ENCODE measurements at places on chromosomes 2 and 18.

- no peak for DNase-seq
Measured at GRCh38 chr2:70890469-70891065, 45.1 kb upstream of the ATP6V1B1 start.

DNA sequence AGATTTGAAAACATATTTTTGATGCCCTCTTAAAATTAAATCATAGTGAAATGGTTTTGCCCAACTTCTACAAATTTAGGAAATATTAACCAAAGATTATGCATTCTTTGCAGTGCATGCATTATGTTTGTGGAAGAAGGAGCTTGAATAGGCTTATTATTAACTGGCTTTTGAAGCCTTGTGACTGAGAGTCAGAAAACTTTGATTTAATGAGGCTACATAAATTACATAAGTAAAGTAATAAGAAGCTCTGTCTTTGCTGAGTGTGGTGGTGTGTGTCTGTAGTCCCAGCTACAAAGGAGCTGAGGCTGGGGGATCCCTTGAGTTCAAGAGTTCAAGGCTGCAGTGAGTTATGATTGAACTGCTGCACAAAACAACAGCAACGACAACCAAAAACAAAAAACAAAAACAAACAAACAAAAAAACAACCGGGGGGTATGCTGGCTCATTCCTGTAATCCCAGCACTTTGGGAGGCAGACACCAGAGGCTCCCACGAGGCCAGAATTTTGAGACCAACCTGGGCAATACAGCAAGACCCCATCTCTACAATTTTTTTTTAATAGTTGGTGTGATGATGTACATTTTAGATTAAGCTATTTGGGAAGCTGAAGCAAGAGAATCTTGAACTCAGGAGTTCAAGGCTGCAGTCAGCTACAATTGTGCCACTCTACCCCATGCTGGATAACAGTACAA lies 57.0 kb upstream of the LRRTM4 start:
- no peak for DNase-seq

- DNase-seq, result no peak
Measured at GRCh38 chr2:233211548-233211895, 40.0 kb upstream of the ATG16L1 start.

- no peak for DNase-seq
Measured at GRCh38 chr2:12819721-12820120, 103.0 kb downstream of the TRIB2 start.

DNA sequence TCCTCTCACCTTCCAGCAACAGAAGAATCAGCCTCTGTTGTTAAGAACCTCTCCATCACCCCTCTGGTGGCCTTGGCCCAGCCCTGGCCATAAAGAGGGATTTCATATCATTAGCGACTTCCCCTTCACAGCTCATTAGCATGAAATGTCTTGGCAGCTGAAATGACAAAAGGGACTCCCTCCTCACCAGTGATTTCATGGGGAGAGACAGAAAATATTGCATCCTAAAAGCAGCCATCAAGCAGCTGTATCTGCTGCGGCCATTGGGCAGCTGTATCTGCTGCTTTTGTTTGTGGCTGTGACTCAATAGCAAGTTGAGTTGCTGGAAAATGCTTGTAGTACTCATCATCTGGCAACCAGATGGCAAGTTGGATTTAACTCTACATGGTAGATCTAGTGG lies 105.9 kb upstream of the RMDN2 start:
- no peak for DNase-seq

GRCh38 chr2:144320491-144320890 lies 199.4 kb downstream of the ZEB2 start:
- peak; percentile 33 for DNase-seq

- no peak for DNase-seq
Measured at GRCh38 chr18:67483237-67483636, 33.3 kb downstream of the DSEL start.

Measured in T-helper 9 cell (primary cell).